Activated naive CD4-positive, alpha-beta T cell treated with anti-CD3 and anti-CD28 coated beads, Interleukin-2, amount 50 U/mL, for 72 hours (primary cell): ENCODE measurements at places on chromosomes 16 and 17. TPM values are rescaled to one million over a fixed set of nuclear protein-coding genes. Genes with fewer than 3 reads are reported as not detected.

Gene MMP28
- total RNA-seq: 0.74 TPM

Gene ARL5C
- not detected for total RNA-seq

Gene IRX5
- total RNA-seq: not detected

Gene TMEM106A
- total RNA-seq: 17.0 TPM
